ENCODE measurements at places on chromosomes 6 and 20. TPM values are rescaled to one million over a fixed set of nuclear protein-coding genes. Genes with fewer than 3 reads are reported as not detected.
A peak's percentile ranks its signal among the peaks of the same experiment; 100 is the strongest.

DNA sequence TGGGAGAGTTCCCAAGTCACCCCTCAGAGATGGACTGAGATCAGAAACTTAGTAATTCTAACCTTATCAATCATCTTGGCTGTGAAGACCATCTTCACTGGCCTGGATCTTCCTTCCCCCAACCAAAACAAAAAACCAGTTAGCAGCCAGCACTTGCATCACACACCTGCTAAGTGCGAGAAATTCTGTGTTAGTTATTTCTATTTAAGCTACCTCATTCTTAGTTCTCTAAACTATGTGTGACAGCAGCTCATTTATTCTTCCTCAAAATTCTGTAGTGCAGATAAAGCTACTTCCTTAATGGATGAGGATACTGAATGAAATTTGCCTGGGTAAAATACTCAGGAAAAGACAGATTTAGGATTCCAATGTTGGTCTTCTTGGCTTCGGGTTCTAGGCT lies 18.2 kb upstream of the TAGAP start:
- H3K36me3 ChIP-seq, result no peaks in the 10 kb centered on the region
- H3K27me3 ChIP-seq, result no peaks in the 10 kb centered on the region

DNA sequence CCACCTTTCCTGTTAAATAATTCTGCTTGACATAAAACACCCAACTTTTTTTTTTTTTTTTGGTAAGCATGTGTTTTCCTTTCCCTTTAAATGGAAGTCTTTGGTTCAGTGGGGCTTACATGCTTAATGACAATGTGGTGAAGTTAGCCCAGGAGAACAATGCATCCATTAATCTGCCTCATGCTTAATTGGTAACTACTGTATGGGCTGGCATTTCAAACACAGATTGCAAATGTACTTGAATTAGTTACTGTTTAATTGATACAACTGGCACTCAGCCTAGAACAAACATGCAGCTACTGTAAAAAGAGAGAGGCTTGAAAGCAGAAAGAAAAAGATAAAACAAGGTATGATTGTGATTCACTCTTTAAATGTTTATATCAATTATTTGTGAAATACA lies 483.6 kb upstream of the NOX3 start:
- H3K4me1 ChIP-seq, result no peaks in the 10 kb centered on the region
- no peaks in the 10 kb centered on the region for H3K27me3 ChIP-seq
- H3K36me3 ChIP-seq, result no peaks in the 10 kb centered on the region
- DNase-seq, result no peak
- H3K4me3 ChIP-seq, result no peak overlapping the region
- no peak overlapping the region for H3K27ac ChIP-seq

GRCh38 chr6:101550451-101550850 lies 156.9 kb downstream of the GRIK2 start:
- no peaks in the 10 kb centered on the region for H3K4me1 ChIP-seq
- no peak overlapping the region for H3K27ac ChIP-seq
- no peaks in the 10 kb centered on the region for H3K27me3 ChIP-seq
- no peak for DNase-seq
- H3K4me3 ChIP-seq, result no peak overlapping the region

GRCh38 chr20:25116739-25117458 lies 35.0 kb upstream of the VSX1 start:
- peaks cover 17% of the 10 kb centered on the region for H3K27me3 ChIP-seq
- no peak overlapping the region for H3K27ac ChIP-seq
- H3K4me1 ChIP-seq, result peaks cover 3% of the 10 kb centered on the region
- no peaks in the 10 kb centered on the region for H3K36me3 ChIP-seq

RPP40 gene
- 1.6 TPM for total RNA-seq

IL17F gene
- not detected for total RNA-seq

TMEM242 gene
- total RNA-seq, result 3.4 TPM

C6orf15 gene
- total RNA-seq, result not detected

DNA sequence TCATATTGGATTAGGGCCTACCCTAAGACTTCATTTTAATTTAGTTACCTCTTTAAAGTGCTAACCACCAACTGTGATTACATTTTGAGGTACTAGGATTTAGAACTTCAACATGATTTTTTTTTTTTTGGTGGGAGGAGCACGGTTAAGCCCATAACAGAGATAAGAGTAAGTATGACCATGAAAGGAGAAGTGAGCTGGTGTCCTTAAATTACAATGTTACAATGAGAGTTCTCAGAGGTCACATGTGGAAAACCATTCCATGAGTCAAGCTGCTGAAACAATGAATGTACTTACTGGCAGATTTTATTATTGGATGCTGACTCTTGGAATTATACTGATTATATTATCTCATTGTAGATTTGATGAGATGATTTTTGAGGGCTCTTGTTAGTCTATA lies 779.3 kb upstream of the CITED2 start:
- H3K4me3 ChIP-seq, result no peak overlapping the region
- H3K27ac ChIP-seq, result no peak overlapping the region
- no peak for DNase-seq
- H3K36me3 ChIP-seq, result no peaks in the 10 kb centered on the region
- no peaks in the 10 kb centered on the region for H3K4me1 ChIP-seq

DNA sequence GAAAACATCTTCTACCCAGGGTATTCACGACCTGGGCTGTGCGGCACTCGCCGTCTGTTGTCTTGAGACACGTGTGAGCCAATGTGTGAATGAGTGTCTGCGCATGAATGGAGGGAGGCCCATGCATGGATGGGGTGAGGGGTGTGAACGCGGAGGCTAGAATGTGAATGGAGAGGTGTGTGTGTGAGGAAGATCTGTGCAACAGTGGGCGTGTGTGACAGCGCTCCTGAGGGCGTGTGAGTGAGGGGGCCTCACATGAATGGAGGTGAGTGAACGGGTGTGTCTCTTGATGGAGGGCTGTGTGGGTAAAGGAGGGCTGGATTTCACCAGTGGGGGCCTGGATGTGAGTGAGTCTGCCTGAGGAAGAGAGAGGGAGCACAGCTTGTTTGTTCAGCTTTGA lies 146.0 kb downstream of the LRFN2 start:
- no peaks in the 10 kb centered on the region for H3K27me3 ChIP-seq
- DNase-seq, result no peak
- no peak overlapping the region for H3K4me3 ChIP-seq
- H3K36me3 ChIP-seq, result no peaks in the 10 kb centered on the region

DNA sequence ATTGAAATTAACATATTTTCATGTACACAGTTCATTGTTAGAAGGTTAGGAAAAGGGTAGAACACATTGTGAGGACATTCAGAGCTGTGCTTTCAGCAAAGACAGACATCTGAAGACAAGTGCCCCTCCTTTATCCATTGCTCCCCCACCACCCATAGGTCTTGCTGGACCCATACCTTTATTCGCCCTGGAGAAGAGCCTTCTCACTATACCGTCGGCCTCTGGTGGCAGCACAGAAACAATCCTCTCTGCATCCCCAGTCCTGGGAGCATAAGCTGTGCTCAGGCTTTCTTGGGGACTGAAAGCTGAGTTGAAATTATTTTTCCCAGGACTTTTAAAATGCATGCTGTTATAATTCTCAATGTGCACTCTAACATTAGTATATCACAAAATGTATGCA lies 372.3 kb downstream of the EPHA7 start:
- no peaks in the 10 kb centered on the region for H3K27me3 ChIP-seq
- H3K4me3 ChIP-seq, result no peak overlapping the region
- no peak for DNase-seq
- H3K4me1 ChIP-seq, result no peaks in the 10 kb centered on the region
- H3K27ac ChIP-seq, result no peak overlapping the region

GRCh38 chr6:78199044-78199443 lies 546.2 kb downstream of the MEI4 start:
- DNase-seq, result no peak
- no peaks in the 10 kb centered on the region for H3K4me1 ChIP-seq
- no peaks in the 10 kb centered on the region for H3K27me3 ChIP-seq
- no peak overlapping the region for H3K4me3 ChIP-seq

- H3K27ac ChIP-seq, result peak overlapping the region; percentile 85
- no peak for DNase-seq
Measured at GRCh38 chr20:31547720-31548298, 33.6 kb downstream of the HM13 start.

DNA sequence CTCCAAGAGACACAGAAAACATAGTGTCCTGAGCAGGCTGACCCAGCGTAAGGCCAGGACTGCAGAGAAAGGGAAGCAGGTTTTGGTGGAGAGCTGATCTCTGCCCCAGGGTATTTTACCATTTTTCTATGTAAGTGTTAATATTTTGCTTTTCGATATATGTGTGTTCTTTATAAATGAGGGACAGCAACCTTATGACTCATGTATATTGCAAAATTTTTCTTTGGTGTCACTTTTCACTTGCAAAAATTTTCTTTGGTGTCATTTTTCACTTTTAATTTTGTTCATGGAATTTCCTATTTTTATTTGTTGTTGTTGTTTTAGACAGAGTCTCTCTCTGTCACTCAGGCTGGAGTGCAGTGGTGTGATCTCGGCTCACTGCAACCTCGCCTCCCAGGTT lies 34.6 kb upstream of the PXDC1 start:
- no peaks in the 10 kb centered on the region for H3K4me1 ChIP-seq
- H3K36me3 ChIP-seq, result no peaks in the 10 kb centered on the region
- no peak overlapping the region for H3K27ac ChIP-seq
- no peak for DNase-seq
- H3K4me3 ChIP-seq, result no peak overlapping the region

GRCh38 chr6:3740551-3741476 lies 10.7 kb downstream of the PXDC1 start:
- no peak overlapping the region for H3K4me3 ChIP-seq
- no peak for DNase-seq
- no peak overlapping the region for H3K27ac ChIP-seq
- peaks cover 20% of the 10 kb centered on the region for H3K4me1 ChIP-seq
- no peaks in the 10 kb centered on the region for H3K36me3 ChIP-seq

DNA sequence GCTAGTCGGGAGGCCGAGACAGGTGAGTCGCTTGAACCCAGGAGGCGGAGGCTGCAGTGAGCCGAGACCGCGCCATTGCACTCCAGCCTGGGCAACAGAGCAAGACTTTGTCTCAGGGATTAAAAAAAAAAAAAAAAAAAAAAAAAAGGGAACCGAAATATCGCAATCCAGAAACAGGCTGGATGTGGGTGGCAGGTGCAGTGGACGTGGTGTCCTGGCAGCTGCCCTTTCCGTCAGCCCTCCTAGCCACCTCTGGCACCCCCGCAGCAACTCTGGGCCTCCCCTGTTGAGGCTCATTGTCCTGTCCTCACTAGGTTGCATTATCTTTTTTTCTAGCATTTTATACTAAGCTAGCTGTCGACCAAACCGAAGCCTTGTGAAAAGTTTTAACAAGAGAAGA lies 113.5 kb downstream of the DTNBP1 start:
- no peaks in the 10 kb centered on the region for H3K27me3 ChIP-seq
- no peaks in the 10 kb centered on the region for H3K36me3 ChIP-seq
- no peak overlapping the region for H3K4me3 ChIP-seq
- H3K27ac ChIP-seq, result no peak overlapping the region
- DNase-seq, result no peak
- peaks cover 3% of the 10 kb centered on the region for H3K4me1 ChIP-seq

DNA sequence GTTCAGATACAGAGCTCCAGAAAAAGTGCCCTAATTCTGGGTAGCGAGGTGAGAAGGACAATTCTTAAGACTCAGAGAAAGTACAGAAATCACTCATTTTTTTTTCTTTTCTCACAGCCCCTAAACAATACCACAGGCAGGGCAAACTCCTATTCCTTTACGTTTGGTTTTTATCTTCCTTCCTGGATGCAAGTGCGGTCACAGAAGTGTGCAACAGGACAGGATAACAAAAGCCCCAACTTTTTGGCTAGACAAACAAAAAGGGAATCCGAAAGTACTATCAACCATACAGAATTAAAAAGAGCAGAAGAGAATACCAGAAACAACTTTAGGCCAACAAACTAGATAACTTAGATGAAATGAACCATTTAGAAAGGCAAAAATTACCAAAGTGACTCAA lies 18.4 kb upstream of the BEND6 start:
- H3K4me1 ChIP-seq, result no peaks in the 10 kb centered on the region
- DNase-seq, result no peak
- H3K27ac ChIP-seq, result no peak overlapping the region
- no peaks in the 10 kb centered on the region for H3K36me3 ChIP-seq
- no peak overlapping the region for H3K4me3 ChIP-seq

- H3K4me3 ChIP-seq, result no peak overlapping the region
- no peak overlapping the region for H3K27ac ChIP-seq
- H3K27me3 ChIP-seq, result no peaks in the 10 kb centered on the region
- no peak for DNase-seq
- peaks cover 12% of the 10 kb centered on the region for H3K4me1 ChIP-seq
- no peaks in the 10 kb centered on the region for H3K36me3 ChIP-seq
Measured at GRCh38 chr6:157530126-157530525, 149.1 kb downstream of the ZDHHC14 start.

GRCh38 chr6:169372589-169372988 lies 118.9 kb upstream of the THBS2 start:
- no peak for DNase-seq
- no peaks in the 10 kb centered on the region for H3K36me3 ChIP-seq
- H3K4me3 ChIP-seq, result no peak overlapping the region
- no peak overlapping the region for H3K27ac ChIP-seq
- no peaks in the 10 kb centered on the region for H3K4me1 ChIP-seq

DNA sequence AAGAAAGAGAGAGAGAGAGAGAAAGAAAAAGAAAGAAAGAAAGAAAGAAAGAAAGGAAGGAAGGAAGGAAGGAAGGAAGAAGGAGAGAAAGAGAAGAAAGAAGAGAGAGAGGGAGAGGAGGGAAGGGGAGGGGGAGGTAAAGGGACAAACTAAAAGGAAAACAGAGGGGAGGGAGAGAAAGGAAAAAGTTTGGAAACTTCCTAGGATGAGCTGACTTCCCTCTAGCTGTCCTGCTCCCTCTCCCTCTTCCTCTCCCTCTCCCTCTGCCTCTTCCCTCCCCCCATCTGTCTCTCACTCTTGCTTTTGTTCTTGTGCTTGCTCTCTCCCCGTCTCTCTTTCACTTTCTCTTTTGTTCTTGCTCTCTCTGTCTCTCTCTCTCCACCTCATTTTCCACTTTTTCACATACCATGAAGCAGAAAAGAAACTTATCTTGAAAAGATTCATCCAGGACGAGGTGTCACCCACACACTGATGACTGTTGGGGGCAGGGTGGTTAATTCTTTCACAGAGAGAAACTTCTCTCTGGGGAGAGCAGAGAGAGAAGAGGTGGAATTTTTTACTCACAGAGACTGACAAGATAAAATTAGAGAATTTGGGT lies 56.4 kb upstream of the DUSP22 start:
- peak overlapping the region; percentile 71 for H3K27ac ChIP-seq
- H3K4me1 ChIP-seq, result no peaks in the 10 kb centered on the region
- H3K4me3 ChIP-seq, result peak overlapping the region; percentile 24
- H3K27me3 ChIP-seq, result no peaks in the 10 kb centered on the region
- no peak for DNase-seq
- no peaks in the 10 kb centered on the region for H3K36me3 ChIP-seq

SUN5 gene
- not detected for total RNA-seq

DNA sequence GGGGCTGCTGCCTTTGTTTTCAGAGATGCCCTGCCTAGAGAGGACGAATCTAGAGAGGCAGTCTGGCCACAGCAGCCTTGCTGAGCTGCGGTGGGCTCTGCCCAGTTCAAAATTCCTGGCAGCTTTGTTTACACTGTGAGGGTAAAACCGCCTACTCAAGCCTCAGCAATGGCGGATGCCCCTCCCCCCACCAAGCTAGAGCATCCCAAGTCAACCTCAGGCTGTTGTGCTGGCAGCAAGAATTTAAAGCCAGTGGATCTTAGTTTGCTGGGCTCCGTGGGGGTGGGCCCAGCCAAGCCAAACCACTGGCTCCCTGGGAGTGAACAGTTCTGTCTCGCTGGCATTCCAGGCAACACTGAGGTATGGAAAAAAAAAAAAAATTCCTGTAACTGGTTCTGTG lies 970.9 kb downstream of the TBC1D32 start:
- no peaks in the 10 kb centered on the region for H3K27me3 ChIP-seq
- DNase-seq, result no peak
- no peak overlapping the region for H3K27ac ChIP-seq

- peak; percentile 19 for DNase-seq
- no peak overlapping the region for H3K27ac ChIP-seq
- H3K27me3 ChIP-seq, result no peaks in the 10 kb centered on the region
- no peaks in the 10 kb centered on the region for H3K4me1 ChIP-seq
- H3K4me3 ChIP-seq, result no peak overlapping the region
Measured at GRCh38 chr6:12602951-12603672, 113.5 kb upstream of the PHACTR1 start.

All from transverse colon (tissue), 4 donors.